Right lobe of liver (tissue), 6 donors: ENCODE measurements at places on chromosomes 16 and 17.

DNA sequence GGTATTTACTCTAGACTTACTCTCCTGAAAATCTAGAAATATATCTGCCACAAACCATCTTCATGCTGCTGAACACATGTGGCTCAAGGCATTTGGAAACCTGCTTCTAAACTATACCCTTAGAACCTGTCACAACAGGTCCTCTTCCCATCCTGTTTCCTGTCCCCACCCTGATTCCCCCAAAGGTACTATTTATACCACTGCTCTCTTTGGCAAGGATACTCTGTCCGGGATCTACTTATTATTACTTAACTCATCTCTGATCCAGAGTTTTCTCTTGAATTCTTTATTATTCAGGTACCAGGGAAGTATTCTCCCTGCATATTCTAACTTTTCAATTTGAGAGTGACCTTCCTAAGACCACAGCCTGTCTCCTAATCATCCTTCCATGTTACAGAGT is 33.4 kb downstream of the TRAF4 start:
- DNase-seq, result no peak

DNA sequence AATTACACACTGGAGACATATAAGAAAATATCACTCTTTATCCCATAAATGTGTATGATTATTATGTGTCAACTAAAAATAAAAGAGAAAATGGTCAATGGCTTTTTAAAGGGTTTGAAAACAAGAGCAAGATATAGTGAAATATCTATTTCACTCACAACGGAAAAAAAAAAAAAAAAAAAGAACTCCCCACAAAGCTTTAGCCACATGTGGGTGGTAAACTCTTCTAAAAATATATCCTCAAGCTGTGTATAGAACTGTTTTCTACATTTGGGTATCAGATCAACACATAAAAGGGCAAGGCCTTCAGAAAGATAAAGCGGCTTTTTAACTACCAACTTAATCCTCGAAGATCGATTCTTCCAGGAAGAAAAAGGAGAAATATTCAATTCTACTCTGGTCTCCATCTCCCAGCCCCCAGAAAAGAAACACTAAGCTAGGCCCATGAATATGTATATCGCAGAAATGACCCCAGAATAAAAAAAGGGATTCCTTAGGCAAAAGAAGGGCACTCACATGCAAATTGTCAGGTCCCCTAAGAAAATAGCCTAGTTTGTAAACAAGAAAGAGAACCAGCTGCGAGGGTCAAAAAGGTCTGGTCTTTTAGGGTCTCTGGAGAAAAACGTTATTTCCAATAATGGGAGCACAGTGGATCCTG is 4.4 kb downstream of the LITAF start:
- DNase-seq, result no peak

GRCh38 chr16:3656491-3657468 is 2.3 kb downstream of the DNASE1 start:
- peak; percentile 43 for DNase-seq

DNA sequence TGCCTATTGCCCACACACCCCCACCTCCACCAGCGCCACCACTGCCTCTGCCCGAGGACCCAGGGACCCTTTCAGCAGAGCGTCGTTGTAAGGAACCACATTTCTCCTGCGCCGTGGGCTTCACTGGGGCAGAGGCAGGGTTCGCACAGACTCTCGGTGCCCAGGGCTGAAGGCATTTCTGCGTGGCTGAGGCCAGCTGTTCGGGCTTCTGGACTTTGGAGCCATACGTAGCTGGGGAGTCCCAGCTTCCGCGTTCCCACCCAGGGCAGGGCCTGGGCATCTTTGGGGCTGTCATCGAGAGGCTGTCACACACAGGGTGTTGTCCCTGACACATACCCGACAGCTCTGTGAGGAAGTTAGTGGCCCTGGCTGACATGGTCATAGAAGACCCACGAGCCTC is 16.0 kb upstream of the SMIM5 start:
- no peak for DNase-seq

GRCh38 chr17:38970804-38971203 is 3.6 kb upstream of the FBXO47 start:
- no peak for DNase-seq

GRCh38 chr17:48622857-48623256 is 3.3 kb downstream of the HOXB9 start:
- no peak for DNase-seq

DNA sequence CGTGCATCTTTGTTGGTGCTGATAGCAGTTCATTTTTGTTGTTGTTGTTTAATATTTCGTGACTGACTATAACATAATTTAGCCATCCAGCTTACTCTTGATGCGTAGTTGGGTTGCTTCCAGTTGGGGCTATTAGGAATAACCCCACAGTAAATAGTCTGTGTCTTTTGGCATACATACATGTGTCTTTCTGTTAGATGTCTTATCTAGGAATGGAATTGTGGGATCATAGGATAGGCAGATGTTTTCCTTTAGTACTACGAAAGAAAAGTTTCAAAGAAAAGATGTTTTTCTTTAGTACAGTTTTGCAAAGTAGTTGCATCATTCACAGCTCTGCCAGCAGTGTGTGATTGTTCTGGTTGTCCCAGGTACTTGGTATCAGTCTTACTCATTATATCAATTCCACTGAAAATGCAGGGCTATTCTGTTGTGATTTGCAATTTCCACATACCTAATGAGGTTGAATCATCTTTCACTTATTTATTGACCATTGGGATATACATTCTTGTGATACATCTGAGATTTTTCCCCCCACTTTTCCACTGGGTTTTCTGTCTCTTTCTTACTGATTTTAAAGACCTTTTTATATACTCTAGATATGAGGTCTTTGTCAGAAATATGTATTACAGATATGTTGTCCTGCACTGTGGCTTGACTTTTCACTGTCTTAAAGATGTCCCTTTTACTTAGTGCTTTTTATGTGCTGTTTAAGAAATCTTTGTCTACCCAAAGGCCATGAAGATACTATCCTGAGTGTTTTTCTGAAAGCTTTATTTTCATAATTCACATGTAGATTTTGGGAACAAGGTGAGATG is 173.3 kb downstream of the MRTFB start:
- DNase-seq, result no peak

- DNase-seq, result no peak
Measured at GRCh38 chr16:81607006-81607405, 162.4 kb downstream of the CMIP start.

GRCh38 chr17:27348196-27348595 is 54.3 kb downstream of the WSB1 start:
- DNase-seq, result no peak

DNA sequence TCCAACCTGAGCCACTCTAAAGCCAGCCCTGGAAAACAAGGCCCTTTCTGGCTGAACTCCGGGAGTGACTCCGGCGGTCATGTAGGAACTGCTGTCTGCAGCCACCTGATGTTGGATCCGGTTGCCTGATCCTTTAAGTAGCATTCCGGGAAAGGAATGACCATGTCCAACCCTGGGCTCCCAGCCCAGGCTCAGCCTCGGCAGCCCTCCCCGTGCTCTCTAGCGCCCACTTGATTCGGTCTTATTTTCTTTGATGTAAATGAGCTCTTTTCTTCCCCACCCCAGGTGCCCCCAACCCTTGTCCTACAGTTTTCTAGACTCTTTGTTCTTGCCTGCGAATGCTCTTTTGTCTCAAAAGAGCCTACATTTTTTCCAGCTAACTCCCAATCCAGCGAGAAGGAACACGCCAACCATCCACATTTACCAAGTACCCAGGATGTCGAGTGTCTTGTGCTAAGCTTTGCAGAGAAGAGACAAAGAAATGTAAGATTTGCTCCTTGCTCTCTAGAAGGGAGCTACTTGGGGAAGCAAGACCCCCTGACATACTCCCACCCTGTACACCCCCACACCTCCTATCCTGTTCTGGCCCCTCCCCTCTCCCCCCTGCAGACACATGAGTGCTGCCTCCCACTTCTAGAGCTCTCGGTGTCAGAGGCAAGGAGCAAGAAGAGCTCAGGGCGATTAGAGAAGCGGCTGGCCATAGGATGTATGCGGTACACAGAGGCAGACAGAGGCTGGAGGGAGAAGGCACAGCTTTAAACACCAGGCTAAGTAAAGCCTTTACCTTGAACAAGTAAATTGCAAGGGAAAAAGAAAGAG is 53.8 kb downstream of the COG7 start:
- DNase-seq, result no peak

DNA sequence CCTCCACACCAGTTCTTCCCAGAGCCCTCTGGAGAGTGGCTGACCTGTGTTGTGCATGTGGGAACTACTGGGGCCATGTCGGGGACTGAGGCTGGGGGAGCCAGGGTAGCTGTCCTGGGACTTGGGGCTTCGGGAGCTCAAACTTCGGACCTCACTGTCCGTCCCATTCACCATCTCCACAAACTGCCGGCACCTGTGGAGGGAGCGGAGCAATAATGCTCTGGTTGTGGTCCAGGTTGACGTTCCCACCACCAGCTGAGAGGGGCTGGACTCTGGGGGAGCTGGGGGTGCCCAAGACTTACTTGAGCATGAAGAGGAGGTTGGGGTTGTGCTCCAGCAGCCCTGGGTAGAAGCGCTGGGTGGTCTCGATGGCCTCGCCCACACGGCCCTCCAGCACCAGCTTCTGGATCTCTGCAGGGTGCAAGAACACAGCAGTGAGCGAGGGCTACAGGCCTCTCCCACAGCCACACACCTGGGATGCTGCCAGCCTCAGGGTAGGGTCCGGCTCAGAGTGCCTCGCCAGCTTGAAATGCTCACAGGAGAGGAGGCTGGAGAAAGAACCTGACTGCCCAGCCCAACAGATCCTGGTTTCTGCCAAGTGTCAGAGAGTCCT is 10.6 kb upstream of the GFOD2 start:
- DNase-seq, result no peak

DNA sequence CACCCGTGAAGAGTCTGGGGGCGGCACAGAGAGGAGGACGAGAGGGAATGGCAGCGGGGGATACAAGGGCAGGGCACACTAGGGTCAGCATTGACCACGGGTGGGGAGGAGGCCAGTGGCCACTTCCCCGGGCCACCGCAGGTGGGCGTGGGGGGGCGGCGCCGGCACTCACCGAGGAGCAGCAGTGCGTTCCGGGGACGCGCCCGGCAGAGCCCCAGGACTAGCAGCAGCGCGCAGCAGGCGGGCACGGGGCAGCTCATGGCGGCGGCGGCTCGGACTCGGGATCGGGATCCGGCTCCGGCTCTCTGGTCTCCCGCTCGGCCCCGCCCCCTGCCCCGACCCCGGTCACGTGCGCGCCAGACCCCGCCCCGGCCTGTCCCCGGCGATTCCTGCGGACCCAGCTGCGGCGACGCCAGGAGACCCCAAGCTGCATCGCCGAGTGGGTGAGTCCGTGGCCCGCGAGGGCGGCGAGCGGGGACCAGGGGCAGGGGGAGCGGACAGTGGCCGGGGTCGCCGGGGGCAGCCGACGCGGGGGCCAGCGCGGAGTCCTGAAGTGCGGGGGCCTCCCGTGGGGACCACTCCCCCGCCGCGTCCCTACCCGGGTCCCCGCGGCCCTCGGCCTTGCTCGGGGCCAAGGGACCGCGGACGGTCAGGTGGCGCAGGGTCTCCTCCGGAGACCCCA is at the start of the genes SGSH and SLC26A11:
Gene SGSH (minus strand): TSS at position 280 of the 682 bp plus-strand sequence. CDS start 20 bp downstream, at position 260.
Gene SLC26A11 (plus strand): TSS at position 374 of the 682 bp plus-strand sequence. CDS start 1,134 bp downstream, outside the sequence.
- peak; percentile 88 for DNase-seq

- DNase-seq, result no peak
Measured at GRCh38 chr17:15388356-15389041, 47.1 kb upstream of the TEKT3 start.

DNA sequence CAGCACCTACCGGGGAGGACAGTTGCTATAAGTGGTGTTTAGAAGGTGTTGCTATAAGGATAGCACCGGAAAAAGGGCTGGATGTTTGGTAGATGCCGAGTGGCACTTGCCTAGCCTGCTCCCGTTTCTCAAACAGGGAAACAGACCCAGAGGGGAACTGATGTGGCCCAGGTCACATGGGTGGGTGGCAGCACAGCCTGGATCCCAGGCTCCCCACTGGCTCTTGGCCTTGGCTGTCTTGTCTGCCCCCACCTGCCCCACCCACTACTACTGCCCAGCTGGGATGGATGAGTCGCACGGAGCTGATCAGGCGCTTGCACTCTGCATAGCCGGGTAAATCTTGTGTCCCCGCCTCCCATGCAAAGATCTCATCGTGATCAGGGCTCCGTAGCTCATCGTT is 7.2 kb downstream of the SMTNL2 start:
- DNase-seq, result no peak

GRCh38 chr16:73326770-73327470 is 279.0 kb upstream of the ZFHX3 start:
- DNase-seq, result no peak

GRCh38 chr16:14513389-14514107 is 116.5 kb downstream of the PARN start:
- DNase-seq, result no peak

DNA sequence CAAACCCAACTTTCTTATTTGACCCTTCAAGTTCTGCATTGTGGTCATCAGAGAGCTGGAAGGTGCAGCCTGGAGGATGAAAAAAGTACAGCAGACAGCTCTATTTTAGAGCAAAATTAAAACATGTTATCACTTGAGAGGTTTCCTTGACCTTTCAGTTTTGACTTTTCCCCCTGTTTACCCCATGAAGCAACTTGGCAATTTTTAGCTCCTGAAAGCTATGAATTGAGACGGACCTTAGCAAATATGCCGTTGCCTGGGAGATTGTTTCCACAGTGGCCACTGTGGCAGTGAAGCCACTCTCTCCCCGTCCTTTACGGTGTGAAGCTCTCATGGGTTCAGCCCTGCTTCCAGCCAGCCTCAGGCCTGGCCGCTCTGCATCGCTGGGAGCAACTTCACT is 398.6 kb downstream of the CPPED1 start:
- no peak for DNase-seq

GRCh38 chr17:39604911-39605491 is 2.7 kb downstream of the NEUROD2 start:
- no peak for DNase-seq

DNA sequence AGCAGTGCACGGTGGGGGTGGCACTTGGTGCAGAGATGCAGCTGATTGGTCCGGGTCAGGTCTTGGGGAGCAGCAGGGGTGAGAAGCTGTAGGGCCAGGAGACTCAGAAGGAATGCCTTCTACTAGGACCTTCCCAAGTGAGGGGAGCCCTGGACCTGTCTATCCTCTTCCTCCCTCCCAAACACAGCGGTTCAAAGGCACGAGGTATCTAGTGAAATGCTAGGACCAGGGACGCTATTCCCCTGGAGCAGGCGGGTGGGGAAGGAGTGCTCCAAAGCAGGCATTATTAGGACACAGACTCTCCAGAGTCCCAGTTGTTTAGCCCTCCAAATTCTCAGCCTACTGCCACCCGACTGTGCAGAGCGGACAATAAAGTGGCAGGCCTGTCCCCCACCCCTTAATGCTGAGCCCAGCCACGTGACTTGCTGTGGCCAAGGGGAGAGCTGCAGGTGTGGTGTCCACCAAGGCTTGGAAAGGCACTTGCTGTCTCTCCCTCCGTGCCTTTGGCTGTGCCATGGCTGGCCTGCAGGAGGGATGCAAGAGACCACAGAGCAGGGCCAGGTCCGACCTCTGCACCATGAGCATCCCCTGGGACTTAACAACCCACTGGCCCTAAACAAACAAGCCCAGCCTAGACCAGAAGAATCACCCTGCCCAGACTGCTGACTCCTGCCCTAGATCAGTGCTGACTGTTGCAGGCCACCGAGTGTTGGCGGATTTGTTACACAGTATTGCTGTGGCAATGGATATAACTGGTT is 97.2 kb downstream of the TBC1D16 start:
- DNase-seq, result no peak

- DNase-seq, result no peak
Measured at GRCh38 chr16:73016488-73016830, 31.5 kb downstream of the ZFHX3 start.
